ENCODE measurements at places on chromosomes 12 and 14.

DNA sequence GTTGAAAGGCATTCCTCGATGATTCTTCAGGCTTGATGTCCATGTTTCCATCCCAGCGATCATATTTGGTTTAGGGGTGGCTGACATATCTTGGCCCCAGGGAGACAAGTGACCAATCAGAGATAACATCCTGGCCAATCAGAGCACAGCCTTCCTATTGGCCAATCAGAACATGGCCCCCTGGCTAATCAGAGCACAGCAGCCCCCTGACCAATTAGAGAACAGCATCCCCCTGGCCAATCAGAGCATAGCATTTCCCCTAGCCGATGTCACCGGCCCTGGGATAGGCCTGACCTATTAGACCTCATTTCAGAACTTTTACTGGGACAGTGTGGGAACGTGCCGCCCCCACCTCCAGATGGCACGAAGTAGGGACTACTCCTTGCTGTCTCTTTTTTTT, 182.2 kb downstream of the AACS start:
- no peak for DNase-seq

GRCh38 chr12:108065069-108065468, 64.0 kb upstream of the WSCD2 start:
- DNase-seq = no peak

DNA sequence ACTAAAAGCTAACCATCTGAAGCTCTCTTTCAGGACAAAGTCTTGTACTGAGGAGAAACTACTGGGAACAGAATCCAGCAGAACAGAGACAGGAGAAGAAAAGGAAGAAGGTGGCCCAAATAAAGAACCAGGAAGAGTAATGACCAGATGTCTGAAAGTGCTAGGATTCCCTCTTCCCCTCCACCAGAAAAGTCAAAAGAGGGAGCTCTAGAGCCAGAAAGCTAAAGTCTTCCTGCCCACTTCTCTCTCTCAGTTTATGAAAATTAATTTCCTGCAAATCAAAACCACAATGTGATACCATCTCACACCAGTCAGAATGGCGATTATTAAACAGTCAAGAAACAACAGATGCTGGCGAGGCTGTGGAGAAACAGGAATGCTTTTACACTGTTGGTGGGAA, 47.2 kb downstream of the SPPL3 start:
- DNase-seq = no peak

DNA sequence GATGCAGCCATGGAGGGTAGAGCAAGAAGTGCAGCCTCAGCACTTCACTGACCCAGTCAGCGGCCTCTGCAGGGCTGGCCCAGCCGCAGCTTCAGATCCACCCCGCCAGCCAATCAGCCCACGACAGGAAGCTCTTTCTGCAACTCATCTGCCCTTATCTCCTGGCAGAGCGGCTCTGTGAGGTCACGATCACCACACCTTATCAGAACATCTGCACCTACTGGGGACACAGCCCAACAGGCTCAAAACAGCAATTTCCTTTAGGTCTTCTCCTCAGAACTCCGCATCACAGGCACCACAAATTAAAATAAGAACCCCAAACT, 287.3 kb downstream of the BCL11B start:
- DNase-seq = no peak

- DNase-seq = no peak
Measured at GRCh38 chr12:123391546-123392343, 7.8 kb downstream of the KMT5A start.

DNA sequence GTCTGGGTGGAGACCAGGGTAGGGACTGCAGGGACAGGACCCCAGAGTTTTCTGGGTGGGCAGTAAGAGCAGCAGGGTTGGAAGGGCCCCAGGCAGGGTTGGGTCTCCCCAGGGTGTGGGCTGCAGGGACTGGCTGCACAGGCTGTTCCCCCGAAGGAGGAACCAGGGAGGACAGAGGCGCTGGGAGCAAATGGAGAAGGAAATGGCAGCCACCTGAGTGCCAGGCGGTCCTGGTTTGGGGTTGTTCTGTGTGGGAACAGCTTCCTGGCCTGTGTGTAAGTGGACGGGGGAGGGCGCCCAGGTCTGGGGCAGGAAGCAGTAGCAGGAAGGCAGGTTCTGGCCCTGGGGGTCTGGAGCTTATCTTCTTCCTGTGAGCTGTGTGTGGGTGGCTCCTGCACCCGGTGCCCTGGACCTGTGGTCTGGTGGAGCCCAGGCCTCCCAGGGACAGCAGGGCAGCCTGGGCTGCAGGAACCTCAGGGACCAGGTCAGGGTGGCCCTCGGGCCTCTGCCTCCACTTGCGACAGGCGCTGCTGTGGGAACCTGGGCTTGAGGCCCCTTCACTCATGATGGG, 372.8 kb downstream of the TMEM121 start:
- peak; percentile 51 for DNase-seq

GRCh38 chr12:103707446-103707845, 120.4 kb downstream of the STAB2 start:
- no peak for DNase-seq

DNA sequence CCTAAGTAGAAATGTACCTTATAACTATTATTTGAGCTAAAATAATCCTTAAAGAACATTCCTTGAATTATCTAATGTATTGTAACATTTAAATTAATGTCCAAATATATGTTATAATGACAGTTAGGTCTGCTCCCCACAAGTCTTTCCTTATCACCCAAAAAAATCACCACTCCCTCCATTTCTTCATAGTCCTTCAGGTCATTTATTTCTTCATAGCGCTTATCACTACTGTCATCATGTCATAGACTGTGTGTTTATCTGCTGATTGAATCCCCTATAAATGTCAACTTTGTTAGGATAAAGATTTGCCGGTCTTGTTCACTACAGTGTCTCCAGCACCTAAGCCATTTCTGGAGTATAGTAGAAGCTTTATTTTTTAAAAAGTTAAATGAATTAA, 12.0 kb downstream of the LUM start:
- no peak for DNase-seq

- DNase-seq = no peak
Measured at GRCh38 chr12:119994892-119995658, 6.0 kb downstream of the BICDL1 start.

DNA sequence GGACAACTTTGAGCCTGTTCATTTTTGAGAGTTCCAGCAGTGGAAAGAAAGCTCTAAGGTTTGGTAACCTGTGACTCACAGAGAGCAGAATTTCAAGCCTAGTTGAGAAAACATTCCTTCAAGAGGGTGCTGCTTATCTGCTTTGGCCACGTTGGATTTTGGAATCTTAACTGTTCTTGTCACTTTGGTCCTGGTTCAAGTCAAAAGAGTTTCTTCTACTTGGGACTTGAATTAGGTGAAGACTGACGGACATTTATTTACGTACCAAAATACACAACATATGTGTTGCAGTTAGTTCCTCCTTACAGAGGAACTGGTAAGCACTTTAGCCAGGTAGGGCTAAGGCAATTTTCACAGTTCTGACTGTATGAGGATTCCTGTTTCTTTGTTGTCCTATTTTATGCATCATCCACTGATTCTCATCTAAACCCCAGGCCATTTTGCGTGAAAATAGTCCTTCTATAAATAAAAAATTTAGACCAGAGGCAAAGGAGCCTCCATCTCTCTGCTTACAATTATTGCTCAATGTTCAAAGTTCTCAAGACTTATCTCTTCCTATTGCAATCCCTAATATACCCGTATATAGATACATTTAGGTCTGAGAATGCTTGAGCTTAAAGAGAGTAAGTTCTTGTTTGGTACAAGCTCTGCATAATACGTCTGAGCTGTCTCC, 580.9 kb downstream of the DIO2 start:
- DNase-seq = no peak

DNA sequence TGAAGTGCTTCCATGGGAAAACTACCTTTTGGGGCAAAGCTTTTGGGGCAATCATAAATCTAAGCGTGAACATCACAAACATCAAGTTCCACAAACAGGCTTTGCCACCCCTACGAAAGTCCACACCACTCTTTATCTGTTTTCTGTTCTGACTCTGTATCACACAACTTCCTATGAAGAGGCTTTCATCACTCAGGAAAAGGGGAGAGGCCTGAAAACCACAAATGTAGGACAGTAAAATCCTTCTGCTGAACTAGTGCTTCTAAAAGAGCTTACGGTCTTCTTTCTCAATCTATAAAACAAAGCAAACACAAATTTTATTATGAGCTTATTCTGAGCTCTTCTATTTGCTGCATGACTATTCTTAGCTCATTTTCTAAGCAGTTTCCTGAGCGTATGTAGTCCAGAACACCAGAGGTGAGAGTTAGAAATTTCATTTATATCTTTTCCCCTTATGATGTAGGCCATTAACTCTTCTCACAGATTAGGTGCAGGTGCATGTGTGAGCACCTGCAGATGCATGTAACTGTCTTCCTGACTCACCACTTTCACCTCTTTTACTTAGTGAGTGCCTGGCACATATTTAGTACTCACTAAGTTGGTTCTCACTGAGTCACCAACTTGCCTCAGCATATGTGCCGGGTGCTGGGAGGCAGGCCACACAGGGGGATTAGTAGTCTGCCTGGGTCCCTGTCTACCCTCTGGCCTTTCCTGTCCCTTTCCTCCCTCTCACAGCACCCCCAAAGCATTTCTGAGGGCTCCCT, 32.9 kb upstream of the SYCP3 start:
- DNase-seq = no peak

DNA sequence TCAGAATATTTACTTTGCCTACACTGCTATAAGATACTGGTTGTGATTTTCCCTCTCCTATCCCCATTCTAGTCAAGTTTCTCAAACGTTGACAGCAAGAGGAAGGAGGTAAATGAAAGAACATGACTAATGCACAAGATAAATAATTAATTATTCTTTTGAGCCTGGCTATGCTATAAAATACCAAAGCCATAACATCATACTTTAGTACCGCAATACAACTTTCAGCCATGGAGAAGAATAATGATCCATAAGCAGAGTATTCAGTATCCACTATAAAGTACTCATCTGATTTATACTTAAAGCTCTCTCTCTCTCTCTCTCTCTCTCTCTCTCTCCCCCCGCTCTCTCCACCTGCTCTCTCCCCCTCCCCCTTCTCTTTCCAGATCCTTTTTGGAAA, 41.3 kb downstream of the TDG start:
- no peak for DNase-seq

DNA sequence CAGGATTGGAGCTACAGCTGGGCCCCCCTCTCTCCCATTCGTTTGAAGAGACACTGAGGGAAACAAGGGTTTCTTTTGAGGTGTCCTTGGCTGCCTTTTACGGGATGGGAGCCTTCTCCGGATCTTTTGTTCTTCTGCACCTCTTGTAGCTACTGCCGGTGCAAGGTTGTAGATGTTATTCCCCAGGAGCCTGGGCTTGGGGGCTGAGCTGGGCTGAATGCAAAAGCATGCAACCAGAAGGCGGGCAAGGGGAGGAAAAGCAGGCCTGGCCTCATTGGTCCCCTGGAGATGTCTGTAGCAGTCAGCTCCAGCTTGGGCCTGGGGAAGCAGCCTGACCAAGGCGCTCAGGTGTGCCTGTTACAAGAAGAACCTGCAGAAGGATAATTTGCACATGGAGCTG, 110.3 kb downstream of the GCH1 start:
- DNase-seq = no peak

DNA sequence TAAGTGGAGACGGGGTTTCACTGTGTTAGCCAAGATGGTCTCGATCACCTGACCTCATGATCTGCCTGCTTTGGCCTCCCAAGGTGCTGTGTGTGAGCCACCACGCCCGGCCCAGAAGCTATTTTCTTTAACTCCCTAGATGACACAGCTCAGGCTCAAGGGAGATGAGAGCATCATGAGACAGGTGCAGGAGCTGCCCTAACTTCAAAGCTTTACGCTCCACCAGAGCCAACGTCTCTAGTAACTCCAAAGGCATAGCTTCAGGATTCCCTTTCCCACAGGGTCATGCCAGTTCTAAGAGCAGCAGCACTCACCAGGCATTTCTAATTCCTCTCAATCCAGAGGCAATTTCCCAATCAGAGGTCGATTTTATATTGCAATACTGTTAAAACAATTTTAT, 21.0 kb downstream of the NDUFA12 start:
- DNase-seq = no peak

- no peak for DNase-seq
Measured at GRCh38 chr14:23725528-23725927, 89.4 kb downstream of the DHRS2 start.

- DNase-seq = no peak
Measured at GRCh38 chr12:108296945-108297344, 42.2 kb downstream of the CMKLR1 start.
